Karpas-422 (cell line): ENCODE measurements at places on chromosomes 3 and 15. TPM values are rescaled to one million over a fixed set of nuclear protein-coding genes. Genes with fewer than 3 reads are reported as not detected.

GRCh38 chr3:152097120-152097519 is 171.6 kb upstream of the MBNL1 start:
- no peak for DNase-seq

DNA sequence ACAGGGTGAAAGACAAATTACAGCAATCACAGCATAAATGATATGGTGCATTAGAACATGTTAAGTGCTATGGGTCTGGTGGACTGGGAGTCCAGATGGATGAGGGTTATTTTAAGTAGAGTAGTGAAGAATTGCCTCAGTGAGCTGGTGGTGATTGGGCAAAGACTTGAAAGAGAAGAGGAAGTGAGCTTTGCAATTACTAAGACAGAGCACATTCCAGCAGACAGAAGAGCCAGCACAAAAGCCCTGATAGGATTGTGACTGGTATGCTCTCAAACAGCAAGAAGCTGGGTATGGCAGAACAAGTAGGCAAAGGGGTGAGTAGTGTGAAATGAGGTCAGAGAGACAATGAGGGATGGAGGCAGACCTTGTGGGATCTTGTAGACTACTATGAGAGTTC is 2.1 kb upstream of the ACKR4 start:
- DNase-seq: peak; percentile 52

Gene GPD1L
- 13.5 and 20.0 TPM in 2 replicates for total RNA-seq

- DNase-seq: no peak
Observed at GRCh38 chr3:24363242-24363641, 131.4 kb downstream of the THRB start.

Gene RYR3
- total RNA-seq: not detected in 2 replicates

Gene NR1I2
- total RNA-seq: 2.7 and 3.8 TPM in 2 replicates

GRCh38 chr3:66000506-66000905 is 38.2 kb downstream of the MAGI1 start:
- DNase-seq: no peak

Gene EPHB3
- not detected in 2 replicates for total RNA-seq

DNA sequence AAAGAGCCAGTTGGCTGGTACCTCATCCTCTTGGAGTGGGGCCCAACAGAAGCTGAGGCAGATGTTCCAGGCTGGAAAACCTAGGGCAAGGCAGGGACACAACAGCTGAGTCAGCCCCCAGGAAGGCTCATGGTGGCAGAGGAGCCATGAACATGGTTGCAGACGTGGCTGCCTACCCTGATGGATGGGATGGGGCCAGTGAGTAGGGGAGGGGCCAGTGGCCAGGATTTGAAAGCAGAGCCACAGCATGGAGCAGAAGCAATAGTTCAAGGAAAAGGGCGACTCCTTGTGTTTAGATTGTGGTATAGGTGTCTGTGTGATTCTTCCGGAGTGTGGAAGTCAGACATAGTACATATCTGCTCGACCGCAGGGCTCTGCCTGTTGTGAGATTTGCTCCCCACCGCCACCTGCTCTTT is 24.2 kb downstream of the PXYLP1 start:
- no peak for DNase-seq

DNA sequence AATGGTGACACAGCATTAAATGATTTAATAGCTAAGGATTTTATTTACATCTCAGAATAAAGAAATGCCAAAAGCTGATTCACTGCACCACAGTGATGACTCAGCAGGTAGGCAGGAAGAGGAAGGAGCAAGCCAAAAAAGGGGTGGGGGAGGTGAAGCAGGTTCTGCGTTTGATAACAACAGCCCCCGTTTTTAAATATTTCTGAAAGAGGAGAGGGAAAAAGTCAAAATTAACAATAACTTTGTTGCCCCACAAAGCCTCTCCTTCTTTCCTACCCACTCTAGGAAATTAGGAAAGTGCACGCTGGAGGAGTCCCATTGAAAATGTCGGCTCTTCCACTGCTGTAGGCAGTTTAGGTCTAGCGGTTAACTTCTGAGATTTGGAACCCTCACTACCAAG is 9.9 kb upstream of the CCDC54 start:
- DNase-seq: peak; percentile 43

DNA sequence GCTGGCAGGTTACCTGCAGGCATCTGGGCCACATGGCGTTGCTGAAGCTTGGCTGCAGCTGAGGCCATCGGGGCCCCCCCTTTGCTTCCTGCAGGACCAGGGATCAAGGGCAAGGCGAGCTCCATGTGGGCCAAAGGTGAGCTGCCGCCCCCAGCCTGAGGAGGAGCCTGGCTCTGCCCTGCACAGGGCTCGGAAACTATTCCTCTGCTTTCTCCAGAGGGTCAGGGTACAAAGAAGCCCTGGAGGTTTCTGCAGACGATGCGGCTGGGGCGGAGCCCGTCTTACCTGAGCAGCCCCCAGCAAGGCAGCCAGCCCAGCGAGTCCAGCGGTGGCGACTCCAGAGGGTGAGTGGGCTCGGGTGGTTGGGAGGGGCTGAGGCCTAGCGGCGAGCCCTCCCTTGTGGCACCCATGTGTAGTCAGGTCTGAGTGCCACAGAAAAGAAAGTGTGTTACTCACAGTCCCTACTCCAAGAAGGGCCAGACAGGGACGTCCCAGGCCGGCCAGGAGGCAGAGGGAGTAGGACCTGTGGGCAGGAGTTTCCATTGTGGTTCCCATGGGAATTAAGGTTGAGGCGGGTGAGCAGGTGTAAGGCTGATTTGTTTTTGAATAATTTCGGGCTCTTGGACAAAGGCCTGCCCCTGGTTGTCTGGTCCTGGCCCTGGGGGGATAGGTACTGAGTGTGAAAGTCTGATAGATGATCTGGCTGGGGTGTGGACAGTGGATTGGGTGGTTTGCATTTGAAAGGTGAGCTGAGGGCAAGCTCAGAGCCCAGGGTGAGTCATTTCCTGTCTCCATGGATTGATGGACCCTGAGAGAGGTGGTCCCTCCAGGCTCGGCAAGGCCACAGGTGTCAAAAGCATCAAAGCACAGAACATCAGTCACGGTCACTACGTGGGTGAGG is 25.4 kb downstream of the CFAP100 start:
- DNase-seq: no peak

Gene NDN
- total RNA-seq: not detected in 2 replicates

GRCh38 chr3:58048301-58048700 is 40.1 kb downstream of the FLNB start:
- DNase-seq: no peak

GRCh38 chr3:39716849-39717248 is 92.6 kb upstream of the MYRIP start:
- no peak for DNase-seq

GRCh38 chr3:48125013-48125705 is 63.1 kb downstream of the CDC25A start:
- no peak for DNase-seq

DNA sequence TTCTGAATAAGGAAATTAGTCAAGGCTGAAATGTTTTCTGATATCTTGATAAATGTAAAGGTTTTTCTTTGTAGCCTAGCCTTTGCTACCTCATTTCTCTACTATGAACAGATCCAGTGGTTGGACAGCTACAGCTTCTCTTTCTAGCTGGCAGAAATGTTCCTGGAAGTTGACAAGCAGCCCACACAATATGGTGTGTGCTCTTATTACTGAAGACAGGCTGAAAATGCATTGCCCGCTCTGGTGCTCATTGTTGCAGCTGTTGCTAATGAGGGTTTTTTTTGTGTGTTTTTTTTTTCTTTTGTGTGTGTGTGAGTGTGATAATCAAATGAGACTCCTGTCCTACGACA is 844.3 kb upstream of the SEMA6D start:
- no peak for DNase-seq

DNA sequence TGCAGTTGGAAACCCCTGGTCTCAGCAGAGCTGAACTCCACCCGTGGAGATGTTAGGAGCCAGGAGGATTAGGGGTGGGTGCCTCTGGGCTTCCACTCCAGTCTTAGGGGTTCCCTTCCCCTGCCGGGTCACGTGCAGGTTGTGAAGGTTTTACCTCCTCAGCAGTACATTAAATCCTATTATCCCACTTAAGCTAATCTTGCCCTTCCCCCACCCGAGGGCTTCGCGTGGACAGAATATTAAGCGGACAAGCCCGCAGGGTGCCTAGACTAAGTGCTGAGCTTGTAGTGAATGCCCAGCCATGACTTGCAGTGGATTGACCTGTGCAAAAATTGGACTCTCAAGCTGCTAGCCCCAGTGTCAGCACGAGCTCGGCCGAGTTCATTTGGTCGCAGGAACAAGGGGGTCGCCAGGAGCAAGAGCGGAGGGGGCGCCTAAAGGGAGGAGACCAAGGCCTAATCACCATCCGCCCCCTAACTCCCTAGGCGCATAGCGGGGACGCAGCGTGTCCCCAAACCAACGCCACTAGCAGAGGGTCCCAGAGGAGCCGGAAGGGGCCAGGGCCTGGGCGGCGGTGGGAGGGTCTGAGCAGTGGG is 498 bp upstream of the SEMA4B start:
- DNase-seq: no peak

- no peak for DNase-seq
Observed at GRCh38 chr15:23026218-23026617, 13.2 kb downstream of the TUBGCP5 start.

Gene FMN1
- 0.47 and 1.1 TPM in 2 replicates for total RNA-seq

Gene ANKRD28
- 70.3 and 113 TPM in 2 replicates for total RNA-seq

GRCh38 chr15:70669966-70670658 is 93.2 kb downstream of the UACA start:
- DNase-seq: peak; percentile 41

DNA sequence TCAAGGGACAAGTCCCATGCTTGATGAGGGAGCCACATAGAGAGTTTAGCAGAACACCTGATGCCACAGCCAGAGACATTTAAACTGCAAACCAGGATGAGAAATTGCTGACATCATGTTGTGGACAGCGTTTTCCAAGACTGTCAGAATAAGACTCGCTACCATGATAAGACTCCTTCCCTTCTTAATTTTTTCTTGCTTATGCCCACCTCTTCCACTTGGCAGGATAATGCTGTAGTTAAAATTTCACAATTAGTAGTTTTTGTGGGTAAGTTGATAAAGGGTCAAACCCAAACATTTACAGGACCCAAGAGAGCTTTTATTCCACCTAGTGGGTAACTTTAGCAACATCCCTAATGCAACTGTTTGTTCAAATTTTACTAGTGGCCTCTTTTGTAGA is 3.0 kb upstream of the PIAS1 start:
- no peak for DNase-seq

Gene PPP1R14D
- total RNA-seq: not detected in 2 replicates

GRCh38 chr3:4826237-4827100 is 152.8 kb upstream of the BHLHE40 start:
- no peak for DNase-seq
